Subcutaneous adipose tissue (tissue), 4 donors: ENCODE measurements at places on chromosomes 1 and 21. TPM values are rescaled to one million over a fixed set of nuclear protein-coding genes. Genes with fewer than 3 reads are reported as not detected.

Gene CSF3R
- total RNA-seq: 17.5 TPM

Gene PTAFR
- 8.8 TPM for total RNA-seq

Gene CELA2A
- total RNA-seq: not detected

Gene LDLRAD2
- total RNA-seq: not detected

Gene CACNA1S
- total RNA-seq: not detected

Gene IQCC
- total RNA-seq: 1.5 TPM

Gene OR10J5
- total RNA-seq: not detected

Gene CYP2J2
- 0.33 TPM for total RNA-seq

Gene LAMTOR5
- total RNA-seq: 175 TPM

Gene C8A
- not detected for total RNA-seq

Gene ORC1
- total RNA-seq: 0.85 TPM

Gene CFAP74
- 0.16 TPM for total RNA-seq

Gene TMPRSS15
- total RNA-seq: not detected

Gene SLC22A15
- total RNA-seq: 18.3 TPM

Gene HSF2BP
- 0.44 TPM for total RNA-seq

Gene LCE2C
- not detected for total RNA-seq

Gene LENEP
- total RNA-seq: not detected

Gene COL18A1
- 55.9 TPM for total RNA-seq

Gene CEP104
- total RNA-seq: 76.0 TPM

Gene LDLRAD1
- not detected for total RNA-seq

Gene MYCL
- total RNA-seq: not detected

Gene WNT4
- not detected for total RNA-seq

Gene MSH4
- 0.16 TPM for total RNA-seq

Gene AGMAT
- not detected for total RNA-seq

Gene PRELP
- 81.1 TPM for total RNA-seq

Gene ZSWIM5
- total RNA-seq: 0.85 TPM

Gene LAD1
- not detected for total RNA-seq

Gene OPRD1
- total RNA-seq: not detected

Gene PDE9A
- total RNA-seq: 3.1 TPM

Gene LYPLAL1
- 35.2 TPM for total RNA-seq

Gene UBE2J2
- 35.4 TPM for total RNA-seq

Gene LYPD8
- not detected for total RNA-seq

Gene PRDM16
- 1.7 TPM for total RNA-seq

Gene SYNC
- 29.7 TPM for total RNA-seq

Gene BMP8B
- 0.44 TPM for total RNA-seq

Gene C8B
- total RNA-seq: not detected

Gene TRAF3IP3
- 10.7 TPM for total RNA-seq

Gene IVL
- not detected for total RNA-seq

Gene RGS2
- total RNA-seq: 185 TPM

Gene ARMH1
- 18.9 TPM for total RNA-seq

Gene SPSB1
- 87.8 TPM for total RNA-seq

Gene F3
- 183 TPM for total RNA-seq

Gene TBCE
- total RNA-seq: 24.0 TPM

Gene KIAA1614
- total RNA-seq: 9.9 TPM

Gene ECM1
- total RNA-seq: 24.5 TPM

Gene OR2T33
- total RNA-seq: not detected

Gene RGS18
- total RNA-seq: 8.1 TPM

Gene FCMR
- total RNA-seq: 1.1 TPM

Gene TUT4
- 52.2 TPM for total RNA-seq

Gene MROH7
- total RNA-seq: 2.2 TPM

Gene CYP4A22
- 1.7 TPM for total RNA-seq

Gene GPR61
- not detected for total RNA-seq

Gene UCK2
- 16.3 TPM for total RNA-seq

Gene NBL1
- total RNA-seq: 61.7 TPM
